ENCODE measurements at places on chromosomes 3 and 15.

GRCh38 chr3:189372243-189372642 is 200.5 kb downstream of the TPRG1 start:
- no peak for DNase-seq

DNA sequence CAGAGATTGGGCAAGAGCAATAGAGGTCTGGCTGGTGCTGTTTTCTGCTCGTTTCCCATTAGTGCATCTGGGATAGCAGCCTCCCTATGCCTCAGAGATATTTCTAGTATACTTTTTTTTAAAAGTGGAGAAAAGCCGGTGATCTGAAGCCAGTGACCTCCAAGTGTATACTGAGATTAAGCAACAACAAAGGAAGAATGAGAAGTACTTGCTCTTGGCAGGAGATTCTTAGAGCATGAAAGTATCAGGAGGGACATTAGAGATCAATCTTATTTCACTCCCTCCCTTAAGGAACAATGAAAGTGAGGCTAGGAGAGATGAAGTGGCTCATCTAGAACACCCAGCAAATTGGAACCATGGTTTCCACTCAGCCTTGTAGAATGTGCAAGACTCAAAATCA is 423.3 kb downstream of the SOX2 start:
- DNase-seq, result no peak

DNA sequence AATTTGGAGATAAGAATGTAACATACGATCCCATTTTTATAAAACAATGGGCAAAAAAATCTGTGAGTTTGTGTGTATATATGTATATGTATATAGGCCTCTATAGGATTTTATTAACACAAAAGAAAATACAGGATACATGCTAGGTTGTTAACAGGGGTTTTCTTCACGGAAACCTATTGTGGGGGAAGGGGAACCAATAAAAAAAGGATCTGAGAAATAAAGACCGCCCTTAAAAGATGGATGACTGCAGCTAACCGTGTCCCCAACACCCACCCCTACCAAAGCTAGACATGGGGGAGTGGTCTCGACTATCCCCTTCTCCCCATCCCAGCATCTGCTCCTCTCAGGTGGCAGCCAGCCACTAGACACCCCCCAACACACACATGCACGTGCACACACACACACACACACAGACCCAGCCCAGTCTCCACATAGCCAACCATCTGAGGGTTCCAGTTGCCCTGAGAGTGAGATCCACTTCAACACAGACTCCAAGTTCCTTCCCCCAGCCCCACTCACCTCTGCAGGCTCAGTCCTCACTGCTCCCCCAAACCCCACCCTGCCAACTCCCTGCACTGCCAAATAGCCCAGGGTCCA is 132.9 kb downstream of the TPRA1 start:
- no peak for DNase-seq

- DNase-seq, result no peak
These were observed 89.3 kb downstream of the NR2E3 start for GRCh38 chr15:71899674-71900073.

- DNase-seq, result no peak
These were observed 99.9 kb upstream of the CCDC80 start for GRCh38 chr3:112740835-112741234.

DNA sequence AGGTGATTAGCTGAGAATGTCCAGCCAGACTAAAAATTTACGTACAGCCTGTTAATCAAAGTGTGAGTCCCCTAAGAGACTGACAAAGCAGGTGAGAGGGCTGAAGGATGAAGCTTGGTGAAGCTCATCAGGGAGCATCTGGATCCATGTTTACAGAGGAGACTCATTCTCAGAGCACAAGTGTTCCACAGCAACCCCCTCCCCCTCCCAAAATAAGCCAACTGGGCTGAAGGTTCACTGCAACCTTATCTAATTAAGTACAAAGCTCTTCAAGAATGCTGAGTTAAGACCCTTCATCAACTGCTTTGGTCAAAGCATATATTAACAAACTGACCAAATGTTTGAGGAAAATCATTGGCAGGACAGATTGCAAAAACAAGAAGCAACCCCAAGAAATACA is 262.6 kb upstream of the ZNF385D start:
- no peak for DNase-seq

All from muscle of arm (tissue), 14 donors.